Erythroblast (primary cell): ENCODE measurements at places on chromosomes 1 and 21.
A peak's percentile ranks its signal among the peaks of the same experiment; 100 is the strongest.

DNA sequence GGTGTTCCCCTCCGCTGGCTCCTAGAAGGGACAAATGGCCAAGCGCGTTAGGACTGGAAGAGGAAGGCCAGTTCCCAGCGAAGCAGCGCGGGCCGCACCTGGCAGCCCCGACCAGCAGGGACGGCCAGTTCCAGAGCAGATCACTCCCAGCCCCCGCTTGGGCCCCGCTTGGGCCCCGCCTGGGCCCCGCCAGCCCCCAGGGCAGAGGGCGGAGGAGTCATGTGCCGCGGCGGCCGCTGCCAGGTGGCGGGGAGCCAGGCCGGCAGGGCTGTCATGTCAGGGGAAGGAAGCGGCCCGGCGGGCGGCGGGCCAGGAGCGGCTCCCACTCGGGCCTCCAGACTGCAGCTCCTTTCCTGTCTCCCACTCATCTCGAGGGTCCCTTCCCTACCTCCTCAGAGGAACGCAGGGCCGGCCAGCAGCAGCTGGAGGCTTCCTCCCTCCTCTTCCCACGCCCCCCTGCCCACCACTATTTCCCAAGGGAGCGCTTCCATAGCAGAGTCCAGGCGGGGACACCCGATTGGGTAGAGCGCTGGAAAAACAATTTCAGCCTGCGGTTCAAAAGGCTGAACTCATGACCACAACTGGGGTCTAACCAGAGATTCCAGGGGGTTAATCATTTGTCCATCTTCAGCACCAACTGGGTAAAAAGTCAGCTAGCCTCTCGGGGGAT, 16.5 kb downstream of the ZNF697 start:
- peak; percentile 88 for DNase-seq

DNA sequence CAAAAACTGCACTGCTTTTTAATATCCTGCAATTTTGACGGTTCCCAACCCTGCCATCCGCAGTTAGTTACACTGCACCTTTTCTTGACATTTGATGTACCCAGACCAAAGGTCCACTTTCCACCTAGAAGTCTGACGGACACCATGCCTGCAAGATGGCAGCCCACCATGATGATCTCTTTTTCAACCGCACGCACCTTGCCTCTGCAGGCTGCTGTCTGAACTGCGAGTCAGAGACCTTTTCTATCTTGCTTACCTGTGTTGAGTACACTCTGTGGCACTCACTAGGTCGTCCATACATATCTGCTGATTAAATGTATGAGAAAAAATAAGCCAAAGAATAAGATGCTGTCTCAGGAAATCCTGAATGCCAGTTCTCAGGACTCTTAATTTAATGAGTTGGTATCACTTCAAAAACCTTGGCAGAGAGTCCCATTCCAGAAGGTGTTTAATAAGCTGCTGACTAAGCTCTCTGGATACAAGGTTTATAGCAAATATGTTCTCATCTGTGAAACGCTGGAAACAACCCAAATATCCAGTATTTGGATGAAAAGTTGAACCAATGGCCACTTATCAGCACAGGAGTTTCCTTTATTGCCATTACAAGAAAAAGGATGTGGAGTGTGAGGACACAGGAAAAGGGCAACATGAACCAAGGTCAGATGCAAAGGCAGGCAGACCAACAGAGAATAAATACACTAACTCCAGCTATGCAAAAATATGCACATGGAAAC, 37.9 kb downstream of the GNG12 start:
- no peak for DNase-seq

GRCh38 chr1:2951856-2952255, 69.4 kb upstream of the ACTRT2 start:
- DNase-seq: no peak

GRCh38 chr1:97017895-97018294, 296.3 kb downstream of the PTBP2 start:
- DNase-seq: no peak

- no peak for DNase-seq
These were observed 157.0 kb downstream of the PCBP3 start for GRCh38 chr21:45800339-45801080.
